T follicular helper cell (primary cell): ENCODE measurements at places on chromosomes 4 and X.
A peak's percentile ranks its signal among the peaks of the same experiment; 100 is the strongest.

DNA sequence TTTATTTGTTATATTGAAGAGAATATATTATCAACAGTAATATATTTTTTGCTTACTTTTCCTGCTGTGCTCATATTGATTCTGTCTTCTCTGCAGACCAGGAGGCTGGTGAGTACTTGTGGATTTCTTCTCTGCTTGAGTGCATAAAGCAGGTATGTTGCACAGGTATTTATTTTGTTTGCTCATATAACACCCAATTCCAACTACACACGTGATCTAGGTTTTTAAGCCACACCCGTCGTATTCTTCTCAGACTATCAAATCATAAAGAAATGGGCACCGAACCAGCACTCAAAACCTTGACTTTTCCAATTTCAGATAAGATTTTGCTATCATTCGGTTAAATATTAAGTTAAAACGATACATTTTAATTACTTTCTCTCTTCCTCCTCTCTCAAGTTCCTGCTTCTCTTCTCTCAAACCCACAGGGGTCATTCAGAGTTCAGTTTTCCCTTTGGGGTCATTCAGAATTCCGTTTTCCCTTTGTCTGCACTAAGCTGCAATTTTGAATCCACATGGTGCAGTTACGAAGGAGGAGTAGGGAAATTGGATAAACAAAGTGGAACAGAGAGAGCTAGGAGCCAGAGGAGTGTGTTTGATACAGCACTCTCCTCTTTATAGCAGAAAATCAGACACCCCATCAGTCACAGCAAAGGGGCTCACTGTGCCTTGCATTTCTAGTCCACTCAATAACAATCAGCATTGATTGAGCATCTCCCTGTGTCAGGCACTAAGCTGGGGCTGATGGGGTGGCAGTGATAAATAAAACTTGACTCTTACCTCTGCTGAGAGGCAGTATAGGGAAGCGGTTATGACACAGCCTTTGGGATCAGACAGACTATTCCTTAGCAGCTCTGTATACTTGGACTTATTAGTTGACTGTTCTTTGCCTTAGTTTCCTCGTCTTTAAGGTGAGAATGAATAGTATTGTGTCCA lies at the start of gene ADH1C:
Gene ADH1C (minus strand): TSS at position 145 of the 936 bp plus-strand sequence. CDS start 71 bp downstream, at position 74.
- DNase-seq, result no peak

DNA sequence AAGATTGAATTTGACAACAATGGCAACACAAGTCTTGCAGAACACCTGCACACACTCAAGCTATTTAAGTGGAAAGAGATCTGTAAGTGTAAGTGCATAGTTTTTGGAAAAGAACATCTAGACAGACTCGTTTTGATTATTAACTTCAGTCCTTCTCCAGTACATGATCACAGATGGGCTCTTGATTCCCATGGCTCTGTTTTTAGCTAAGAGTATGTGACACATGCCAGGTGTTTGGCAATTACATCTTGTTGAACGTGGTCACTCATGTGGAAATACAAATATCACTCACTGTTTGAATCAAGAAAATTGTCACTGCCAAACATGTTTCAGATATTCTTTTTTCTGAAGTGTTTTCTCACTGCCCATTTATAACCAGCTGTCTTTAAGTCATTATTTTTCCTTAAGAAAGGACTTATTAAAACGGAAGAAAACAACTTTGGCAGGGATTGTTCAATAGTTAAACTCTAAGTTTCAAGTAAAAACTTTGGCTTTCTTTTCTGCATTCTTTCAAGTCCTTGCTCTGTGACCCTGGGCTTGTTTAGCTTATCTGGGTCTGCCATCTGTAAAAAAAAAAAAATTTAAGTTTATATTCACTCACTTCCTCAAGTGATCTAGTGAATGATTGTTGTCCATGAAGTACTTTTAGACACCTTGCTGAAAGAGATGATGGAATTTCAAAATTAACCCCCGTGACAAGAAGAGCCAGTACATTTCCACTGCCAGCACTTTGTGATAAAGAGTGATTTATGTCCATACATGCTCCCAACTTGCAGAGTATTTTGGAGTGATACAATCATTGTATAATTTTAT lies 125.4 kb downstream of the ATXN3L start:
- DNase-seq, result no peak

DNA sequence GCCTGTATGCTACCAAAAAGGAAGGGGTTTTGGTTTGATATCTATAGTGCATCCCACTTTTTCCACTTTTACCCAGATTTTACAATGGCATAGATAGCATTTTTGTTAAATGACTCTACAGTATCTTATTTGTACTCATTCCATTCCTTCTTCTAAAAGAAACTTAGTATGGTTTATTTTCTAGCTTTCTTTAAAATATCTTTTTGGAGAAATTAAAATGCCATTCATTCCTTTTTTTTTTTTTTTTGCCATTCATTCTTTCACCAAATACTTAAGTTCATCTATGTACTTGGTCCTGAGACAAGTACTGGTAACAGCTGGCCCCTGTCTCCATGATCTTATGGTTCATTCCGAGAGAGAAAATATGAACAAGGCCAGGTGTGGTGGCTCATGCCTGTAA lies 49.1 kb downstream of the MID1 start:
- no peak for DNase-seq

- no peak for DNase-seq
These were observed 1190.4 kb downstream of the TECRL start for GRCh38 chr4:63218856-63219255.

- DNase-seq, result no peak
These were observed 54.5 kb upstream of the BCOR start for GRCh38 chrX:40152173-40152711.

GRCh38 chrX:150635952-150636351 lies 57.2 kb upstream of the MTMR1 start:
- DNase-seq, result no peak

GRCh38 chr4:38634047-38634759 lies 29.8 kb upstream of the KLF3 start:
- DNase-seq, result no peak

DNA sequence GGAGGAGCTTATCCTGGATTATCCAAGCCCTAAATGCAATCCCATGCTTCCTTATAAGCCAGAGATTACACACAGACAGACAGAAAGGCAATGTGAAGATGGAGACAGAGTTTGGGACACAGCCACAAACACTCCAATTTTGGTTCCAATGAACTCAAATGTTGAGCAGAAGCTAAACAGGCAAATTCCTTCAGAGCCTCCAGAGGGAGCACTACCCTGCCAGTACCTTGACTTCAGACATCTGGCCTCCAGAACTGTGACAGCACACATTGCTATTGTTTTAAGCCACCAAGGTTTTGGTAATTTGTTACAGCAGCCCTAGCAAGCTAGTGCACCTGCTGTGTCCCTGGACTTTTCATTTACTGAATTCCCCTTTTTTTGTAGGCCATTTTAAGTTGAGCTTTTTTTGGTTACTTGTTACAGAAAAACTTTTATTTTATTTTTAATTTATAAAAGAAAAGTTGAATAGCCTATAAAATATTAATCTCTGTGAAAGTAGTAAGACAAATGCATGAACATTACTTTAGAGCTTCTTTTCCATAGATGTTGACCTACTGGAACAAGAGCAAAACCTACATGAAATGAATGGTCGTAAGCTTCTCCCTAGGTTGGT lies 33.4 kb upstream of the SRD5A3 start:
- peak; percentile 2 for DNase-seq

DNA sequence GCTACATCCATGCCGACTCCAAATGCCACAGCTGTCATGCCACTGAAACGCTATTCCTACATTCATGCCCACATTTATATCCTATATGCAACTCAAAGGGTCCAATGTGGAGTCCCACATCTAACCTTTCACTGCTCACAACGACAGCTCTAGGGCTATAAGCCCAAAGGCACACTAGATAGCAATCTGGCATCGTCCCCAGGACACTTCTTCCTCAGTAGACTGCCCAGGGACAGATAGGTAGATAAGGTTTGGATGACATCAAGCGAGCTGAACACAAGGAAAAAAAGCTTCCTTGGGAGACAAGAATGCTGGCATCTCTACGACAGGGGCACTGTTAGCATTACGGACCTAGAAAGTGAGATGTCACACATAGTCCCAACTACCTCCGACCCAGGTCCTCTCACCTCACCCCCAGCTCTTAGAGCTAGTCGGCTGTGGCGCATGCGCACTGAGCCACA lies 685 bp downstream of the RAB9B start:
- peak; percentile 43 for DNase-seq

DNA sequence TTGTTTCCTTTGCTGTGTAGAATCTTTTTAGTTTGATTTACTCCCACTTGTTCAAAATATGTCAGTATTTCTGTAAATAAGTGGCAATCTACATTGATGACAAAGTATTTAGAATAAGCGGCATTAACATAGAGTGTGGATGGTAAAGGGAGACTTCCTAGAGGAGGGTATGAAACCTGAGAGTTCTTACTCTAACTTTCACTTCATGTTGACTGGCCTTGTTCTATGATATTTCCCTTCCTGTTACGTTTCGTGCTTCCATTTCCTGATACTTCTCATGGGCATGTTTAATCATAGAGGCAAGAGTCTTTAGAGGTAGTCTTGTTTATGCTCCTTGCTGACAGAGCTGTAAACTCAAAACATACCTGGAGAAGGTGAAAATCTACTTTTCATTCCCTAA lies 408.9 kb downstream of the GLUD2 start:
- no peak for DNase-seq

DNA sequence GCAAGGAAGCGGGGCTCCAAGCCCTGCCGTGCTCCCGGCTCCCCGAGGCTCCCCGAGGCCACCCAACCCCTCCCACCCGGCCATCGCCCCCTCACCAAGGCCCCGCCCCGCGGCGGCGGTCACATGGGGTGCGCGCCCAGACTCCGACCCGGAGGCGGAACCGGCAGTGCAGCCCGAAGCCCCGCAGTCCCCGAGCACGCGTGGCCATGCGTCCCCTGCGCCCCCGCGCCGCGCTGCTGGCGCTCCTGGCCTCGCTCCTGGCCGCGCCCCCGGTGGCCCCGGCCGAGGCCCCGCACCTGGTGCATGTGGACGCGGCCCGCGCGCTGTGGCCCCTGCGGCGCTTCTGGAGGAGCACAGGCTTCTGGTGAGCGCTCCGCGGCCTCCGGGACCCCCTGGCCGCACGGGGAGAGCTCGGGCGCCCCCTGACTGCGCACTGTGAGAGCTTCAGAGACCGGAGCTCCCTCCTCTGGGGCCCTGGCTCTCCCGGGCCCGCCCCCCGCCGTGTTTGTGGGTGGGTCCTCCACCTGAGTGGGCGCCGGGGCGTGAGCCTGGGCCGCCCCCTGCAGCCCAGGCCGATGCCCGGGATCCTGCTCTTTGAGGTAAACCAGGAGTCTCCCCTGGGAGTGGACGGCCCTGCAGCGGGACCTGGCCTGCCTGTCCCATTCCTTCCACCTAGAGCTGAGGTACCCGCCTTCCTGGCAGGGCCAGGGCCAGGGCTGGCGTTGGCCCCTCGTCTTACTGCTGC lies at the start of gene IDUA:
Gene IDUA (plus strand): TSS at position 166 of the 745 bp plus-strand sequence. CDS start 41 bp downstream, at position 207.
- peak; percentile 79 for DNase-seq

GRCh38 chrX:129782706-129783105 lies 3.0 kb downstream of the SASH3 start:
- DNase-seq, result no peak

GRCh38 chr4:156767911-156768415 lies 203.6 kb downstream of the PDGFC start:
- no peak for DNase-seq

- no peak for DNase-seq
These were observed 716 bp downstream of the KIT start for GRCh38 chr4:54658252-54659093.

- DNase-seq, result no peak
These were observed 183.1 kb upstream of the LEF1 start for GRCh38 chr4:108351791-108352190.

DNA sequence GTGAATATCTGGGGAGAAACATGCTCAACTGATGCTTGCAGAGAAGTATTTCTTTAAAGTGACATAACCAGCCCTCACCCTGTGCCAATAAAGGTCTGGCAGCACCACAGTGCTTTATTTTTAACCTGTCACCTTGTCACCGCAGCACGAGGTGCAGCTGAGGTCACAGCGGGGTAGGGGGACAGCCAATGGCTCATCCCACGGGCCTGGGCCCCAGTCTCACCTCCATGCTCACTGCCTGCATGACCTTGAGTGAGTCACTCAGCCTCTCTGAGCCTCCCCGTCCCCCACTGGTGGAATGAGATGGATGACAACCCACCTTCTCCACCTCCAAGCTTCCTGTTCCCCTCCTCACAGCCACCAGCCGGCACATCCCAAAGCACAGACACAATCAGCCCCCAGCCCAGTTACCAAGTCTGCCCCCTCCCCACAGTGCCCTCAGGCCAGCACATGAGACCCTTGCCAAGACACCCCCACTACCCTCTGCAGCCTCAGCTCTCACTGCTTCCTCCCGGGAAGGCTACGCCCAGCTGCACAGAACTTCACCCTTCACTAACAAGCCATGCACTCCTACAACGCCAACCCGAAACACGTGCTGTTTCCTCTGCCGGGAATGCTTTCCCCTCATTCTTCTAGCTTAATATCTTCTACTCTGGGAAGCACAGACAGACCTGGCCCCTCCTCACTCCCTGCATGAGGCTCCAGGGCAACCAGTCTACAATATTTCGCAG lies 24.9 kb upstream of the MAN2B2 start:
- no peak for DNase-seq

- no peak for DNase-seq
These were observed 1477.7 kb upstream of the IGFBP7 start for GRCh38 chr4:58587856-58588255.

DNA sequence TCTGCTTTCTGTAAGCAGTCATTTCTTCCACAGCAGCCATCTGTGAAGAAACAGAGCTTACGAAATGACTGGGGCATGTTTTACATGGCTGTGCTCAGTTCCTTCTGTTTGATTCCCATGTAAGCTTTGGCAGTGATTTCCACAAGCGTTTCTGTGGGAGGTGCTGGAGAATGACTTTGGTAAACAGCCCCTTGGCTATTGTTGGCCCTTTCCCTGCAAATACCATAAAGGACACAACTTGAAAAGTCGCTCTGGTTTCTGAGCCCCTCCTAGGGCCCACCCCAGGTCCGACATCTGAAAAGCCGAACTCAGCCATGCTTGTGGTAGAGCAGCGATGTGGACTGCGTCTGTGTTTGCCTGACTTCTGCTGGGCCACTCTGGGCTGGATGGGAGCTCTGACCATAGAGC lies 3.7 kb downstream of the LIMCH1 start:
- no peak for DNase-seq

DNA sequence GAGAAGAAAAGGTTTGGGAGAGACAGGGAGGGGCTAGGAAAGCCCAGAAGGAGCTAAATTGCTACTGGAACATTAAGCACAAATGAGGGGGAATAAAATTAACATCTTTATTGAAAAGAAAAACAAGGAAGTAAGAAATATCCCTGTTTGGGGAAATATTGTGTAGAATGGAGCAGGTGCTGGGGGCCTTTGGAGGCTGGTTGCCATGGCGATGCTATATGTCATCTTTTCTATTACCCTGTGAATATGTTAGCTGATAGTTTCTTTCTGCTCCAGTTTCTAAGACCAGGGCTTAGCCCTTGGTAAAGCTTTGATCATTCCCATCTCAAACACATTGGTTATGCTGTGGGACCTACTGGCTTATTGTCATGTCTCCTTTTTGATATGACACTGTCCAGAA lies 28.7 kb downstream of the TMEM31 start:
- no peak for DNase-seq

DNA sequence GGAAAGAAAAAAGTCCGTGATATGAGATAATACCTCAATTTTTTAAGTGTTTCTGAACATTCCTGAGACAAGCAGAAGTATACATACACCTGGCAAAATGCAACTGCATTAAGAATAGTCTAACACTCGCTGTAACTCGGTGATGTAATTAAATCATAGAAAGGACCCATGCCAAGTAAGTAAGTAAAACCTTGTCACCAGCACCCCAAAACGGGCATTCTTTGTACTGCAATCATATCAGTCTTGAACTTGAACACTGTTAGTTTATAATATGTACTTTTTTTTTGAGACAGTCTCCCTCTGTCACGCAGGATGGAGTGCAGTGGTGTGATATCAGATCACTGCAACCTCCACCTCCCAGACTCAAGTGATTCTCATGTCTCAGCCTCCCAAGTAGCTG lies 47.4 kb downstream of the SMIM14 start:
- DNase-seq, result no peak
